ENCODE measurements at places on chromosomes 4 and X. TPM values are rescaled to one million over a fixed set of nuclear protein-coding genes. Genes with fewer than 3 reads are reported as not detected.

Gene DMP1
- not detected for total RNA-seq

Gene ARMCX1
- 19.3 TPM for total RNA-seq

Gene SERPINA7
- not detected for total RNA-seq

Gene LONRF3
- 1.2 TPM for total RNA-seq

All from epithelial cell of alveolus of lung (primary cell).